ENCODE measurements at places on chromosomes 4 and X.
A peak's percentile ranks its signal among the peaks of the same experiment; 100 is the strongest.

DNA sequence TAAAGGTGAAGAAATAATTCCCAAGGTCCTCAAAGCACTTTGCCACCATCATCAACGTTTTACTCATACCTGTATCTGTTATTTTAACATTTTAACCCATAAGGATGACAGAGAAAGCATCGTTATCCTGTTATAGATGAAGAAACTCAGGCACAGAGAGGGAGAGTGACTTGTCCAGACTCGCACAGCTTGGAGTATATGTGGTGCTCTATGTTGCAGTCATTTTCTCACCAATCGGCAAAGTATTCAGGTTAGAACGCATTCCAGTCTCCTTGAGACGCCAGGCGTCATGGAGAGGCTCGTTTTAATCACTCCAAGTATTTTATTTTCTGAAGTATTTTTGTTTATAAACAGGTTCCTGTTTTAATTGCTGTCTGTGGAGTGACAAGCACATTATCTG, 73.5 kb downstream of the IRF2 start:
- DNase-seq, result no peak
- no peaks in the 10 kb centered on the region for H3K27me3 ChIP-seq
- peaks cover 85% of the 10 kb centered on the region for H3K36me3 ChIP-seq
- H3K27ac ChIP-seq, result no peak overlapping the region
- H3K4me3 ChIP-seq, result no peak overlapping the region

- H3K27ac ChIP-seq, result no peak overlapping the region
- peaks cover 1% of the 10 kb centered on the region for H3K27me3 ChIP-seq
- H3K36me3 ChIP-seq, result no peaks in the 10 kb centered on the region
- H3K4me1 ChIP-seq, result no peaks in the 10 kb centered on the region
- no peak overlapping the region for H3K4me3 ChIP-seq
Observed at GRCh38 chr4:154760895-154761294, 17.1 kb downstream of the LRAT start.

- DNase-seq, result peak; percentile 54
- peak overlapping the region; percentile 80 for H3K27ac ChIP-seq
- H3K27me3 ChIP-seq, result no peaks in the 10 kb centered on the region
- H3K36me3 ChIP-seq, result peaks cover 3% of the 10 kb centered on the region
- H3K4me1 ChIP-seq, result peaks cover 15% of the 10 kb centered on the region
Observed at GRCh38 chrX:16711893-16712547, 449 bp downstream of the CTPS2 start.

DNA sequence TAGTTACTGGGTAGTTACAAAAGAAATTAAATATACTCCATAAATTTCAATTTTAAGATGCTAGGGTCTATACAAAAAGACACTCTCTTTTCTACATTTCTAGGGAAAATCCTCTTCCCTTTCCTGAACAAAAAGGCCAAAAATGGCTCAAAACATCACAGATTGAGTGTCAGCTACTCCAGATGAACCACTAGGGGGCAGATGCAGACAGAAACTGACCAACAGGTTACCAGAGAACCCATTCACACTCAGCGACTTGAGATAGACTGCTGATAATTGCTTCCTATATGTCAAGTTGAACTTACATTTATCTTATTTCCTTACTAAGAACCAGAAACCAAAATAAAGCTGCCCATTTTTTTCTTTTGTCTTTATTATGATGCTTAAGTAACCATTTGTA, 83.4 kb upstream of the MID1IP1 start:
- H3K27ac ChIP-seq, result no peak overlapping the region
- no peaks in the 10 kb centered on the region for H3K27me3 ChIP-seq
- H3K36me3 ChIP-seq, result no peaks in the 10 kb centered on the region
- peak; percentile 54 for DNase-seq

GRCh38 chr4:141871086-141871770, 234.8 kb downstream of the IL15 start:
- no peaks in the 10 kb centered on the region for H3K4me1 ChIP-seq
- H3K27ac ChIP-seq, result no peak overlapping the region
- peaks cover 2% of the 10 kb centered on the region for H3K27me3 ChIP-seq
- no peaks in the 10 kb centered on the region for H3K36me3 ChIP-seq
- DNase-seq, result no peak
- no peak overlapping the region for H3K4me3 ChIP-seq

DNA sequence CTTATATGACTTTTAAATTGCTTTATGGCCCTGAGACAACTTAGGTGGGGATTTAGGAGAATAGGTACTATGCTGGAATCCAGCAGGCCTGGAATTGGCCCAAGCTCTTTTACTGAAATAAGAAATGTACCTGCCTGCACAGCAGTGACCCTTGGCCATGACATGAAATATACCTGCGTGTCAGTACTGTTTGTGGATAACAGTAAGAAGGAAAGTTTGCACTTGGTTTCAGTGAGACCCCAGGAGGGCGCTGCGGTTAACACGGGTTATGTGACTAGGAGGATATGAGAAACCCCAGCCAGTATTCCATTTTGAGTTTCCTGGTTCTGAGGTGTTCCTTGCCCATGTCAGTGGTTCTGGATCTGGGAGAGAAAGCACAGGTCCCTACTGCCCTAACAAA, 5.3 kb downstream of the MTM1 start:
- H3K36me3 ChIP-seq, result peaks cover 6% of the 10 kb centered on the region
- peaks cover 67% of the 10 kb centered on the region for H3K4me1 ChIP-seq
- H3K27me3 ChIP-seq, result no peaks in the 10 kb centered on the region
- H3K4me3 ChIP-seq, result peak overlapping the region; percentile 83
- H3K27ac ChIP-seq, result peak overlapping the region; percentile 86

- peak overlapping the region; percentile 93 for H3K27ac ChIP-seq
- H3K36me3 ChIP-seq, result peaks cover 9% of the 10 kb centered on the region
- H3K4me3 ChIP-seq, result peak overlapping the region; percentile 81
- no peak for DNase-seq
Observed at GRCh38 chrX:136714626-136715599, 65.8 kb downstream of the ARHGEF6 start.

GRCh38 chr4:137993232-137993631, 248.9 kb downstream of the SLC7A11 start:
- DNase-seq, result no peak
- no peak overlapping the region for H3K4me3 ChIP-seq
- no peak overlapping the region for H3K27ac ChIP-seq

- DNase-seq, result no peak
- peaks cover 8% of the 10 kb centered on the region for H3K27me3 ChIP-seq
- no peaks in the 10 kb centered on the region for H3K36me3 ChIP-seq
- H3K4me1 ChIP-seq, result no peaks in the 10 kb centered on the region
- H3K4me3 ChIP-seq, result no peak within 1 kb of the TSS
Observed at GRCh38 chrX:120361764-120362305, at the start of gene ATP1B4. ATP1B4 (plus strand) TSS chrX:120362089; CDS start chrX:120362169, 80 bp downstream.

DNA sequence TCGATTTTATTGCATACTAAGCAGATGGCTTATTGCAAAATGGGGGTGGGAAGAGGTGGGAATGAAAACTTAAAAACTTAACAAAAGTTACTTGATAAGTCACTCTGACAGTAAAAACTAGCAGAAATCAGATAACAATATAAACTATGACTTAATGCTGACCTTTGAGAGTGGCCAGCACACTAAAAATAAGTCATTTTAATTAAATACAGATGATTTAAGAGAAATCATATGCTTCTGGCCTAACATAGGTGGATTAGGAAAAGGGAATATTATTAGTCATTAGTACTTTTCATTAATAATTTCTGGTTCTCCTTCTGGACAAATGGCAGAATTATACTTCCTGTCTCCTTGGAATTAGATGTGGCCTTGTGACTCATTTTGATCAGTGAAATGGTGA, 756.7 kb downstream of the PCDH19 start:
- no peak overlapping the region for H3K27ac ChIP-seq
- H3K4me3 ChIP-seq, result no peak overlapping the region
- H3K36me3 ChIP-seq, result no peaks in the 10 kb centered on the region
- H3K4me1 ChIP-seq, result no peaks in the 10 kb centered on the region
- no peak for DNase-seq

DNA sequence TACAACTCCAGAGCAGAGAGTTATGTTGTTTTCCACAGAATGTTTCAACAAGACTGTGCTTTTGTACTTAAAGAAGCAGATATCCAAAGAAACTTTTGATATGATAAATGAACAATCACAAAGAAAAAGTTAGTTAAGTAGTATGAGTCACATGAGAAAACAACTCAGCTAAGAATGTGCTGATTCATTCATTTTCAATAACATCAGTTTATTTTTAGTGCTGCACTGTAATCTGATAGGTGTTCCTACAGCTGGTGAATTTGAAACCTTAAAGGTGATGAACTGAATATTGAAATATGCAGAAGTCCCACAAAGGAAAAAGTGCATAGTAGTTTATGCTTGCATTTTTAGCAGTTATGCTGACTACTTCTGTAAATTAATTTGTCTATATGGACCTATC, 180.3 kb upstream of the TENM3 start:
- H3K4me3 ChIP-seq, result no peak overlapping the region
- no peaks in the 10 kb centered on the region for H3K36me3 ChIP-seq
- no peaks in the 10 kb centered on the region for H3K4me1 ChIP-seq
- H3K27ac ChIP-seq, result no peak overlapping the region

GRCh38 chr4:153528705-153529485, 62.7 kb downstream of the TMEM131L start:
- H3K27ac ChIP-seq, result peak overlapping the region; percentile 95
- peaks cover 21% of the 10 kb centered on the region for H3K36me3 ChIP-seq
- DNase-seq, result peak; percentile 68
- peak overlapping the region; percentile 80 for H3K4me3 ChIP-seq
- peaks cover 72% of the 10 kb centered on the region for H3K4me1 ChIP-seq
- no peaks in the 10 kb centered on the region for H3K27me3 ChIP-seq

- no peaks in the 10 kb centered on the region for H3K4me1 ChIP-seq
- H3K27me3 ChIP-seq, result no peaks in the 10 kb centered on the region
- no peak overlapping the region for H3K4me3 ChIP-seq
- DNase-seq, result no peak
- no peaks in the 10 kb centered on the region for H3K36me3 ChIP-seq
Observed at GRCh38 chr4:18621186-18621585, 599.6 kb upstream of the LCORL start.

GRCh38 chr4:114588305-114588704, 10.3 kb upstream of the UGT8 start:
- H3K4me3 ChIP-seq, result no peak overlapping the region
- no peak for DNase-seq
- H3K27ac ChIP-seq, result no peak overlapping the region
- no peaks in the 10 kb centered on the region for H3K27me3 ChIP-seq
- H3K4me1 ChIP-seq, result no peaks in the 10 kb centered on the region

- no peaks in the 10 kb centered on the region for H3K27me3 ChIP-seq
- no peak overlapping the region for H3K27ac ChIP-seq
- no peak for DNase-seq
- no peaks in the 10 kb centered on the region for H3K36me3 ChIP-seq
- no peaks in the 10 kb centered on the region for H3K4me1 ChIP-seq
- no peak overlapping the region for H3K4me3 ChIP-seq
Observed at GRCh38 chr4:176443646-176444409, 124.1 kb downstream of the SPCS3 start.

- H3K4me3 ChIP-seq, result no peak overlapping the region
- peaks cover 4% of the 10 kb centered on the region for H3K4me1 ChIP-seq
- H3K27me3 ChIP-seq, result peaks cover 7% of the 10 kb centered on the region
- no peaks in the 10 kb centered on the region for H3K36me3 ChIP-seq
Observed at GRCh38 chr4:123325241-123325681, 71.3 kb upstream of the SPRY1 start.

- no peak overlapping the region for H3K27ac ChIP-seq
- H3K4me3 ChIP-seq, result no peak overlapping the region
- H3K36me3 ChIP-seq, result no peaks in the 10 kb centered on the region
Observed at GRCh38 chrX:69415698-69416097, 88.4 kb upstream of the NALF2 start.

DNA sequence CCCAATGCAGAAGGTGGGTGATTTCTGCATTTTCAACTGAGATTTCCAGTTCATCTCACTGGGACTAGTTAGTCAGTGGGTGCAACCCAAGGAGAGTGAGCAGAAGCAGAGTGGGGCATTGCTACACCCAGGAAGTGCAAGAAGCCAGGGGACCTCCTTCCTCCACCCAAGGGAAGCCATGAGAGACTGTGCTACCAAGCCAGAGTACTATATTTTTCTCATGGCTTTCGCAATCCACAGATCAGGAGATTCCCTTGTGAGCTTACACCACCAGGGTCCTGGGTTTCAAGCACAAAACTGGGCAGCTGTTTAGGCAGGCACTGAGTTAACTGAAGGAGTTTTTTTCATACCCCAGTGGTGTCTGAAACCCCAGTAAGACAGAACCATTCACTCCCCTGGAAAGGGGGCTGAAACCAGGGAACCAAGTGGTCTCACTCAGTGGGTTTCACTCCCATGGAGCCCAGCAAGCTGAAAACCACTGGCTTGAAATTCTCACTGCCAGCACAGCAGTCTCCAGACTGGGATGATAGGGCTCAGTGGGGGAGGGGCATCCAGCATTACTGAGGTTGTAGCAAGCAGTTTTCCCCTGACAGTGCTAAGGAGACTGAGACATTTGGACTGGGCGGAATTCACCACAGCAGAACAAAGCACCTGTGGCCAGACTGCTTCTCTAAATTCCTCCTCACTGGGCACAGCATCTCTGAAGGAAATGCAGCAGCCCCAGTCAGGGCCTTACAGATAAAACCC, 903.4 kb downstream of the TECRL start:
- no peak overlapping the region for H3K27ac ChIP-seq
- H3K4me1 ChIP-seq, result no peaks in the 10 kb centered on the region
- DNase-seq, result no peak

DNA sequence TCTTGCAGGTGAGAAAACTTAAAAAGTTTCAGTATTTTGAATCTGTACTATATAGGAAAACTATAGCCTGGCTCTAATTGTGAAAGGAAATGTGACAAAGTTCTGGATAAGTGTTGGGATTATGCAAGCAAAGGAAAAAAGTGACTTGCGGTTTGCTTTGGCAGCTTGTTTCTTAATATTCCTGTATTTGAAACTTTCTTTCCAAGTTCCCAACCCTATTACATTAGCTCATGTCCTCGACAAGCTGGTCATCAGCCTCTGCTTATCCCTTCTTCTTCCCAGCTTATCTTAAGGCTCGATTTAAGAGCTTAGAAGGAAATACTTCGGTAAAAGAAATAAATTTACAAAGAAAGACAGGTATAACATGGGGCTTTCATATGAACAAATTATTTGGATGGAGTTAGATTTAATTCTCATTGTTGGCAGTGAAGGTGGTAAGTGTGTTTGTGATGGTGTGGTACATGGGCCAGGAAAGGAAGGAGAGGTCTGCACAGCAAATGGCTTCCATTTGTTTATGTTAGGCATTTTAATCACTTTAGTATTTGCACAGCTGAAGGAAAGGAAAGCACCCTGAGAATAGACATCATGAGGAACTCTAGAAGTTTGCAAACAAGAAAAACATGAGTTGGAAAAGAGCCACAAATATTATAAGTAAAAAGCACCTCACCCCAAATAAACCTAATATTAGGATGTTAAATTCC, 5.1 kb upstream of the MYOZ2 start:
- H3K4me3 ChIP-seq, result no peak overlapping the region
- DNase-seq, result no peak
- H3K27me3 ChIP-seq, result peaks cover 2% of the 10 kb centered on the region
- H3K36me3 ChIP-seq, result no peaks in the 10 kb centered on the region

- no peaks in the 10 kb centered on the region for H3K27me3 ChIP-seq
- H3K36me3 ChIP-seq, result no peaks in the 10 kb centered on the region
- no peak overlapping the region for H3K4me3 ChIP-seq
- DNase-seq, result no peak
- H3K4me1 ChIP-seq, result no peaks in the 10 kb centered on the region
Observed at GRCh38 chr4:13117185-13117584, 367.0 kb downstream of the RAB28 start.

- peak; percentile 53 for DNase-seq
- no peaks in the 10 kb centered on the region for H3K27me3 ChIP-seq
- peak overlapping the region; percentile 90 for H3K4me3 ChIP-seq
- peak overlapping the region; percentile 93 for H3K27ac ChIP-seq
Observed at GRCh38 chrX:75156531-75156945, 455 bp upstream of the ABCB7 start.
